MCF 10A (cell line): ENCODE measurements at places on chromosomes 13 and 19. TPM values are rescaled to one million over a fixed set of nuclear protein-coding genes. Genes with fewer than 3 reads are reported as not detected.

DNA sequence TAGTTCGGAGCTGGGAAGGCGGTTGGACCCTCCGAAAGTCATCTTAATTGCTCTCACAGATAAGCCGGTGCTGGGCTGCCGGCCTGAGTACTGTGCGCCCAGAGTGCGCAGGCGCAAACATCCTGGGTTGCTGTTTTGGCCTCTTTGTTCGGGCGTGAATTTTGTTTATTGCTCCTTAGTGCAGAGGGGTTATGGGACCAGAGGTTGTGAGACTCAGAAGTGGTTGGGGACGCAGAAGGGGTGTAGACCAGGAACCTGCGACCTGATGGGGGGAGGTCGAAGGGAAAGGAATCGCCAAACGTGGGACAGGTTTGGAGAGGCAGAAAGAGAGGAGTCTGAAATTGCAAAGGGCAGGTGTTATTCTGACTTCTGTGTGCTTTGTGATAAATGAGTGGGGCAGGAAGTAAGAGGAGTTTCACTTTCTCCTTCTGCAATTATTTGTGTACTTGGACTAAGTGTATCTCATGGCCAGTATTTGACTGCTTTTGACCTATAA is 607 bp upstream of the ZNF566 start:
- DNase-seq, result no peak

DNA sequence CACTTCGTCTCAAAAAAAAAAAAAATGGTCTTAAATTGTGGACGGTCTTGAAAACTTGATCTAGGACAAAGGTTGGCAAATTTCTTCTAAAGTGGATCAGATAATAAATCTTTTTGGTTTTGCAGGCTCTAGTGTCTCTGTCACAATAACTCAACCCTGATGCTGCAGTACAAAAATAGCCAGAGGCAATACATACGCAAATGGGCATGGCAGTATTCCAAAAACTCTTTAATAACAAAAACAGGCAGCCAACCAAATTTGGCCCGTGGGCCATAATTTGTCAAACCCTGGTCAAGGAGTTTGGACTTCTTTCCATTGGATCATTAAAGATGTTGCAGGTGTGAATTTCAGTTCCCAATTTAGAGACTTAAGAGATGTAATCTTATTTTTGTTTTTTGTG is 93.5 kb upstream of the MRI1 start:
- DNase-seq, result peak; percentile 55

GRCh38 chr13:83816081-83816480 is 66.2 kb downstream of the SLITRK1 start:
- no peak for DNase-seq

DNA sequence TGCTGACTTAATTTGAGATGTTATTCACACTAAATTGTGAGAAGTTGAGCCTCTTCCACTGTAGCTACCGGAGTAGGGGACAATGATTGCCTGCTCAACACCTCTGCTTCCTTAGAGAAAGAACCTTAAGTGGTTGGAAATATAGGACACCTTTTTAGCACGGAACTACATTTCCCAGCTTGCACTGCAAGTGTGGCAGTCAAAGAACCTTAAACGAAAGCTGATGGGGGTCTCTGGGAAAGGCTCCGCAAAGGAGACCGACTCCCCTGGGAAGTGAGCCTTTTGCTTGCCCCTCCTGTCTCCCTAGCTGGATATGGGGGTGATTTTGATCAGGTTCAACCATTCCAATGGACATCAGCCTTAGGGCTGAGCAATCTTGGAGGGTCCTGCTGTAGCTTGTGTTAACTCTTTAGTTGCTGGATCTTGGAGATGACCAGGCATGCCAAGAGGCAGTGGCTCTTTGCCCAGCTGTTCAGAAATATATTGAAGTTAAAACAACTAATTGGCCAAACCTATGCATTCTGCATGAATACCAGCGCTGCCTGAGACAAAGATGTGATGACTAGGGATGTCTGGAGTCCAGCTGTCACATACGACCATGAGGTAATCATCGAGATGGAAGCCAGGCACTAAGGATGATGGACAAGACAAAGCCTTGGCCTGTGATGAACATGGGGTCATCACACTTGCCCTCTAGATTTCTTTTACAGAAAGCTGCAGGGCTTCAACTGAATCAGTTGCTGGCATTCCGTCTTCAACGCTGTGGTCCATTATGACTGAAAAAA is 286.5 kb downstream of the FOXO1 start:
- no peak for DNase-seq

GRCh38 chr13:46171217-46171616 is 10.8 kb downstream of the LCP1 start:
- no peak for DNase-seq

DNA sequence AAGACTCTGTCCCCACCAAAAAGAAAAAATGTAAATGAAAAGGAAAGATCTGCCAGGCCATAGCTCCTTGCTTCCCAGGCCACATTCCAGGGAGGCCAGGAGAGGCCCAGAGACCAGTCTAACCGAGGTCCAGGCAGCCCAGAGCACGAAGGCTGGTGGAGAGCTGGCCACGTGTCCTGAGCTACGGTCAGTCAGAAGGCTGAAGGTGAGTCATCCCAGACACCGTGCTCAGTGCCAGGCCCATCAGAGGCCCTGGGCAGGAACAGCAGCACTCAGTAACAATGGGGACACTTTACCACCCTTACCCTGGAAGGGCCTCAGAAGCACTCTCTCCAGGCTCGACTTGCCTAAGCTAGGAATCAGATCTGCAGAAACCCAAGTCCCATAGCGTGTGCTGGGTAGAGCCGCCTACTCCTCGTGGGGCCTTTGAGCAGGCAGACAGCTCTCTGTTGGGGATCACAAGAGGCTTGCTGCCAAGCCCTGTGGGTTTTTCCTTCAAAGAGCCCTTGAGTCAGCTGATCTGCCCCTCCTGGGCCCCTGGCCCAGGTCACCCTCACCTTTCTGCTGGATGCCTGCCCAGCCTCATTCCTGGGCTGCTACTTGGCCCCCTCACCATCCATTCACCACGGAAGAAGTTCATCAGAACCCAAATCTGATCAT is 11.6 kb upstream of the DNMT1 start:
- DNase-seq, result peak; percentile 63

DNA sequence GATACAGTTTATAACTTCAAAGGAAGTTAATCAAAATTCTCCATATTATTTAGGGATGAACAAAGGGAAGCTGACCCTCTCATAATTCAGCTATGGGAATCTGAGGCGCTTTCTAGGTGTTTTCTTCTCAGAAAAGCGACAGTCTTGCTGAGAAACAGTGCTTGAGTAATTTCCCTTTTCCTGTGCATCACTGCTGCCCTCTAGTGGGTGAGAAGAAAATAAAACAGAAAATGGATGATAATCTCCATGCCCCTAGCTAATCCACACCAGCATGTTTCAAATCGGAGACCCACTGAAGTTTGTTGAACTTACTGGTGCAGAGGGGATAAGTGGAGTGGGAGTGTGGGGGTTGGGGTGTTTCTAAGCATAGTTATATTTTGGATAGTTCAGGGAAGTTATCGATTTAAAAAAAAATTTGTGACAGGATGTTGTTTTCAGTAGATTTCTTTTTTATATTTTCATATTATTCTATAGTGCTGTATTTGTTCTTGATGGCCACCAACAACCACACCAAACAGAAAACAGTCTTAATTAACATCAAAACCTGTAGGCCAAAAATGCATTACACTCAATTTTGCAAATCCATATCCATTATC is 21.4 kb downstream of the LCP1 start:
- peak; percentile 70 for DNase-seq

DNA sequence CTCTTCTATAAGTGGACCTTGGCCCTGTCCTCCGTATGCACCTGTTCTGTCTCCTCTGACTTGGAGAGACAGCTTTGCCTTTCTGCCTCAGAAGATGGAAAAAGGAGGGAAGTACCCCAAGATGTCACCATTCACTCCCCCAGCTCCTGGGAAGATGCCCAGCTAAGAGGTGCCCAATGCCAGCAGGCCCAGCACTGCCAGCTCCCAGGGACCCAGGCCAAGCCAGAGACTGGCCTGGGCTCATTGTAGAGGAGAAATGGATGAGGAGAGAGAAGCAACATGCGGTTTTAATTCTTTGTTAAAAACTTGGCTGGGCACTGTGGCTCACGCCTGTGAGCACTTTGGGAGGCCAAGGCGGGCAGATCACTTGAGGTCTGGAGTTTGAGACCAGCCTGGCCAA is 111.5 kb upstream of the ZNF507 start:
- no peak for DNase-seq

DNA sequence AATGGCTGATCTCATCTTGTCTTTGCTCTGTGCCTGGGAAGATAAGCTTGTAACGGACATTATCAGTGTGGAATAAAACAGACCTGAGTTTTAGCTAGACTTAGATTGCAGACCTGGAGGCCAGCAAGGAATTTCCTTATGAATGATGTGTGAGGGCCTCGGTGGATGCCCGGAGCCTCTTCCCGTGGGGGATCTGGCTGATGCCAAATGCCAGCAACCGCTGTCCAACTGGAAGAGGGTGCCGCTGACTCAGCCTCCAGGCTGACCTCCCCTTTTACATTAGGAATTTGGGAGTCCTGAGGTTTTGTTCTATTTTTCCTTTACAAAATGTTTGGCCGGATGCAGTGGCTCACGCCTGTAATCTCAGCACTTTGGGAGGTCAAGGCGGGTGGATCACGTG is 19.6 kb upstream of the LILRA2 start:
- DNase-seq, result no peak

- no peak for DNase-seq
These were observed 68.0 kb upstream of the GPR183 start for GRCh38 chr13:99374994-99375737.

DNA sequence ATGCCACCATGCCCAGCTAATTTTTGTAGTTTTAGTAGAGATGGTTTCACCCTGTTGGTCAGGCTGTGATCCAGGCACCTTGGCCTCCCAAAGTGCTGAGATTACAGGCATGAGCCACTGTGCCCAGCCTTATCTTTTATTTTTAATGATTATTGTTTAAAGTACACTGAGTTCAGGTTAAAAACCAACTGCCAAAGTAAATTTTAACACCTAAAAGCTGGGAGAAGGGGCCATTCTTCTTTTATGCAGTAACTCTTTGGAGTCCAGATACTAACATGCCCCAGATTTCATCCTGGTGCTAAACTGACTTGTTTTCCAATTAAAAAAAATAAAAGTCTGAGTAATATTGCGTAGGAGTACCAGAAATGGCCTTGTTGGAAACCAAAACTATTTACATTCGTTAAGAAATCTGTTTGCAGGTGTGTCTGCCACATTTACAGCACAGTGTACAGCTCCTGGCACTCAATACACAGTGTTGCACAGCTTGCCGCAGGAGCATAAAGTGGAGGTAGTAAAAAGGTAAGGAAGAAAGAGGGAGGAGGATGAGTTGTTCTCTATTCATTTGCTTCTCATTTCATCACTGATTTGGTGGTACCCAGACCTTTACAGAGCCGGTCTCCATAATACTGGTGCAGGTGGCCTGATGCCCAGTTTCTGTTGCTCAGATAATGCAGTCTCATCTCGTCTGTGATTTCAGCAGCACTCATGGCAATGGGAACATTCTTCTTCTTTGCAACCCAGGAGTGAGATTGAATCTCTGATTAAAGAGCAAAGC is 108.9 kb downstream of the PCCA start:
- peak; percentile 64 for DNase-seq

- DNase-seq, result no peak
These were observed 63.9 kb downstream of the LATS2 start for GRCh38 chr13:20997301-20998161.

GRCh38 chr19:30111021-30111855 is 169.2 kb downstream of the URI1 start:
- DNase-seq, result no peak

DNA sequence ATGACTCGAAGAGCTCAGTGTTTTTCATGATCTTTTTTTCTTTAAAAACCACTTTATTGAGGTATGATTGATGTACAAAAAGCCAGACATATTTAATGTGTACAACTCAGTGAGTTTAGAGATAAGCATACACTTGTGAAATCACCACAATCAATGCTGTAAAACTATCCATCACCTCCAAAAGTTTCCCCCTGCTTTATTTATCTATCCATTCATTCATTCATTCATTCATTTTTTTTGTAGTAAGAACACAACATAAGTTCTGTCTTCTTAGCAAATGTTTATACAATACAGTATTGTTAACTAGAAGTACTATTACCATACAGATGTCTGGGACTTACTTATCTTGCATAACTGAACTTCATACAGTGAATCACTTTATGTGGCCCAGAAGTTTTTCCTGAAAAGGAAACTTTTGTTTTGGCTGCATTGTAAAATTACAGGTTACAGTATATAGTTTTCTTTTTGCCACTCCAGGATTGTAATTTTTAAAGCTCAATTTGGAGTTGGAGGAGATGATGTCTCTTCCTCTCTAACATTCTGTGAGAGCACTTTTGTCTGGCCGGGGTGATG is 6.7 kb downstream of the RAP2A start:
- no peak for DNase-seq

DNA sequence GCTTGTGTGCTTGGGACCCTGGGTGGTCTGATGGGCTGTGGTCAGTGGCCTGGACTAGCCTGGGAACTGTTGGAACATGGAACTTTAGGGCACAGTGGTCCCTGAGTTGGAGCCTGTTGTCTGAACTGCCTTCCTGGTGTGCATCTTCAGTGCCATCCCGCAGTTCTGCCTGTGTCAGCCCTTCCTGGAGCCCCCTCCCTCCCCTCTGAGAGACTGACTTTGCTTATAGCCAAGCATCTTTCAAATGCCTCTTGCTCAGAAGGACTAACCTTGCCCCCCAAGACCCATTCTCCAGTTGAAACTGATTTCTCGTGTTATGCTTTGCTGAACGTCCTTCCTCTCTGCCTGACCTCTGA is 14.3 kb downstream of the MAU2 start:
- DNase-seq, result no peak

DNA sequence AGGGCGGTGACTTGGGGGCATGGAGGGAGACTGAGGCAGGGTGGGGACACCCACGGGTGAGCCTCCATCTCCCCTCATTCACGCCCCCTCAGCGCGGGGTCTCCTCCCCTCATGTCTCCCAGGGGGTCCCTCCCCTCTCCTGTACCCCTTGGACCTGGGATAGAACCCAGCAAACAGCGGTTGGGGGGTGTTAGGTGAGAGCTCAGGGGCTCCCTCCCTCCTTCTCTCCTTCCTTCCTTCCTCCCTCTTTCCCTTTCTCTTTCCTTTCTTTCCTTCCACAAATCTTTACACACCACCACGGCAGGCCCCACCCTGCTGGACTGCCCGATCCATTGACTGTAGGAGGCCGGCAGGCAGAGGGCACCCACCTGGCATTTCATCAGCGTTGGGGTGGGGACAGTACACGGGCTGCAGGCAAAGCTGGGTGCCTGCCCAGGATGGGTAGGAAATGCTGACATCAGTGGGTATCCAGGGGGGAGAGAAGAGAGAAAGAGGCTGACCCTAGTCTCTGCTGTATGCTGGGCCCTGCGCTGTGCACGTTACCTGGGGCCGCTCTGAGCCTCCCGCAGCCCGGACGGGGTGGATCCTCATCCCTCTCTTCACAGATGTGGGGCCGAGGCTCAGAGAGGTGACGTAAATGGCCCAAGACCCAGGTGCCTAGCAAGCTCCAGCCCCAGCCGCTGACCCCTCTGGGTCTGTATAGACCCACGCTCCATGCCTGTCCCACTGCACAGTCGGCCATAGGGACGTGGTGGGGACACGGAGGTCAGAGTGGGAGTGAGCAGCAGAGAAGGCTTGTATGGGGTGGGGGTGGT is 3.5 kb downstream of the SSC5D start:
- peak; percentile 72 for DNase-seq

TNFSF9 gene
- 6.2 and 6.9 TPM in 2 replicates for total RNA-seq

SLC39A3 gene
- 21.3 and 29.9 TPM in 2 replicates for total RNA-seq

SYCN gene
- total RNA-seq, result not detected in 2 replicates

FBXO46 gene
- 13.6 and 15.0 TPM in 2 replicates for total RNA-seq

CBLC gene
- 9.6 and 14.6 TPM in 2 replicates for total RNA-seq

ZNF836 gene
- 4.3 and 7.7 TPM in 2 replicates for total RNA-seq

CLIP3 gene
- 1.2 and 2.3 TPM in 2 replicates for total RNA-seq
